ENCODE measurements at places on chromosomes 11 and 22.

GRCh38 chr22:43005106-43005505, 9.8 kb downstream of the PACSIN2 start:
- no peak for DNase-seq

- no peak for DNase-seq
These were observed 33.6 kb downstream of the MACROD1 start for GRCh38 chr11:64132191-64132771.

DNA sequence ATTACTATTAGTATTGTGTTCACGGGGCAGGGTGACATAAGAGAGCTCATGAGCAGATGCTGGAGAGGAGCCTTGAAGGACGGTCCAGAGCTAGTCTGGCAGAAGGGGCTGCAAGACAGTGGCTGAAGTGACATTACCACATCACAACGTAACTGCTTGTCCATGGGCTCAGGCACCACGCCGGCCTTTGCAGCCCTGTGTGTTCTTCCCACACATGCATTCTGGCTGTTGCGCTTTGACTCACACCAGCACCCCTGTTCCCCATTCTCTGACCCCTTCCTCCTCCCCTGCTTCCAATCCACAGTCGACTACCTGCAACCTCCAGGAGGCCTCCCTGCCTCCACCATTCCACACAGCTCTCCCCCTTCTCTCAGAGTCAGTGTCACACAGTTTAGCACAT, 103.3 kb downstream of the ME3 start:
- no peak for DNase-seq

DNA sequence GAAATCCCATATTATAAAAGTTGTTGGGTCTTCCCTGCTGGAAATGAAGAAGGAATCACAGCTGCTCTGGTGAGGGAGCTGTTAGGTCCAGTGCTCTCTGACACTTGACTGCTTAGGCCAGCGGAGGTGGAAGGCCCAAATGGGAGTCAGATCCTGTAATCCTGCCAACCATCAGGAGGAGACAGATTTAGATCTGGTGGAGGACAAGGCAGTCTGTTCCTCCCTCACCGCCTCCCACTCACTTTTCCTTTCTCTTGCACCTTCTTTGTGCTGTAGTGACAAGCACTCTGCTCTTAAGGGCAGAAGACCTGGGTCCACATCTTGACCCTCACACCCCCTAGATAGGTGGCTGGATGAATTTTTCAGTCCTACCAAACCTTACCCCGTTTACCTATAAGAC, 59.7 kb upstream of the CHST1 start:
- DNase-seq: no peak

DNA sequence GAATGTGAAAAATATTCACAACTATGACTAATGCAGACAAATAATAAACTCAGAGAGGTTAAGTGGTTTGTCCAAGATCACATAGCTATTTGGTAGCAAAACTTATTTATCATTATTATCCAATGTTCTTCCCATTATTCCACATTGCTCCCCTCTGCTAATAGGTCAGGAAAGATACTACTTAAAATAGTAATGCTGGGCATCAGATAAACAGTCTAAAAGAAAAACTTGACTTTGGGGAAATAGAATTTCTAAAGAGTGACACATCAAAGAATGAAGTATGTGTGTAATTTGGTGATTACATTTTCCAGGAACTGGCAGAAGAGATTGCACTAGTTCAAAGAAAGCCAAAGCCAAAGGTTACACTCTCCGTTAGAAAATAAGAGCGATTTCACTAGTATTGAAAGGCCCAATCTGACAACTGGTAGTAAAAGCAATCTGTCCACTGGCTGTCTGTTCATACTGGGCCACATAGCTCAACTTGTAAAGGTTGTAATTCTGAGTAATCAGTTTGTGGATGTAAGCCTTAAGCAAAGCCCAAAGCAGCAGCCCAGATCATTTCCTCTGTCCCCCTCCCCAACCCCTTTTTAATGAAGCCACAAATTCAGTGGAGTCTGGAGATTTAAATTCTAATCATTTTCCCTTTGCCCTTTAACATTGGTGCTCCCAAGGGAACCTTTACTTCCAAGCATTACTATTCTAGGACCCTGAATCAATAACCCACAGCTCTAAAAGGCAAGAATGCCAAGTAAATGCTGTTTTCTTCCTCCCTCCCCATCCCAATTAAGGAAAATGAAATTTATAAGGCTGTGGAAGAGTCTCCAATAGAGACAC, 283.5 kb downstream of the TTC28 start:
- DNase-seq: no peak

- DNase-seq: no peak
These were observed 2.0 kb downstream of the FBXO3 start for GRCh38 chr11:33772300-33772699.

DNA sequence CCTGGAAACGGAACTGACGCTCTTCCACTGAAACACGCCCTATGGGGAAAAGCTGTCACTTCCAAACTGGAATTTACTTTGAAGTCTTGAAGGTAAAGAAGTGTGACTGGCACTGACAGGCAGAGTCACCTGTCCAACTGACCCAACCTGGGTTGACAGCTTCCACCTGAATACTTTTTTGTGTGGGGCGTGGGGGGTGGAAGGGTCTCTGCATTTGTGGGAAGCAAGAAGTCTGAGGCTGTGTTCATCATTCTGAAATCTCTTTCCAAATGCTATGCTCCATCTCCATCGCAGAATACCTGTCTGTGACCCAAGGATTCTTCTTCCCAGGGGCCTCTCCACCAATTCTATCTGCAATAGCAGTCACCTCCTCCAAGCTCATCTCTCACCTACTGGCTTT, 7.8 kb downstream of the IFT27 start:
- no peak for DNase-seq

- no peak for DNase-seq
These were observed 13.1 kb downstream of the C11orf96 start for GRCh38 chr11:43955381-43956118.

GRCh38 chr11:294780-295179, 4.5 kb downstream of the IFITM5 start:
- DNase-seq: no peak

GRCh38 chr11:103112364-103112763, 3.1 kb downstream of the DYNC2H1 start:
- no peak for DNase-seq

- no peak for DNase-seq
These were observed 46.6 kb upstream of the TENM4 start for GRCh38 chr11:79487412-79487811.

DNA sequence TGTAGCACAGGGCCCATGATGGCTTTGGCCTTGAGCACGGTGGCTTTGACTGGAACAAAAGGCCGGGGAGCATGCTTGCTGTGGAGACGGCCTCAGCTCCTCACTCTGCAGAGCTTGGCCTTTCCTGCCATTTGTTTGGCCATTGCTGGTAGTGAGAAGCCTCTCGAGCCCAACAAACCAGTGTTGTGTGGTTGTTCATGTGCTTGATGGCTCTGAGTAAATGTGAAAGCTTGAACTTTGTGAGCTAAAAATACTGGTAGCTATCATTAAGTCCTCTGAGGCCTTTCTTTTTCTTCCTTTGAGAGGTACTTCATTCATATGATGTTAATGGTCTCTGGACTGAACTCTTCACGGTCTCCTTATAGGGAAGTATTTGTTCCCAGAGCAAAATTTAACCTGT, 39.6 kb downstream of the NAT10 start:
- DNase-seq: peak; percentile 74

DNA sequence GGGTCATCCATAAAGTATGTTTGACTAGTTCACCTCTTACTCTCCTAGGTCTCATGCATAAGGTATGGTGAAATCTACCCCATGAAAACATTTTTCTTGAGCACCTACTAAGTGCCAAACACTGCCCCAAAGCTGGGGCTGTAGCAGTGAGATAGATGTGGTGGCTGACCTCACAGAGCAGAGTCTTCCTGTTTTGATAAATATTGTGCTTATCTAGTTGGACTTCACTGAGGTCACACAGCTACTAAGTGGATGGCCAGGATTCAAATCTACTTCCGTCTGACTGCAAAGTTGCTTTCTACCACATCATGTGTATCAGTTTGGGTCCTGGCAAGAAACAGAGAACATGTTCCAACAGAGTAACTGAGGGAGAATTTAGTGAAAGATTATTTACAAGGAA, 6.4 kb upstream of the HTATIP2 start:
- DNase-seq: no peak

DNA sequence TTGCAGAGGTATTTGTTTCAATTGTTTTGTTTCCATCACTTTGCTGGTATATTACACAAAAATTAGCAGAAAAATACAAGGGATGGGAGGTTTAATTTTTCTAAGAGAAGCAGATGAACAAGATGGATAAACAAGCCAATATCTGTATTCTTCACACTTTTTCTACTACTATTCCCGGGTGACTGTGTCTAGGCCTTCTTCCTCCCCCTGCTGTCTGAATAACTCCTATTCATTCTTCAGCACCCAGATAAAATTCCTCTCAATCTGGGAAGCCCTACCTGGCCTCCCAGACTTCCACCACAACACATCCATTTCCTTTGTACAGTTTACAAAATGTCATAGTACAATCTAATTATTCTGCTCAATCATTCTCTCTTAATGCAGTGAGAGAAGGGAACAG, 666.6 kb upstream of the TENM4 start:
- DNase-seq: no peak

GRCh38 chr11:109197656-109198055, 224.3 kb upstream of the C11orf87 start:
- DNase-seq: no peak

DNA sequence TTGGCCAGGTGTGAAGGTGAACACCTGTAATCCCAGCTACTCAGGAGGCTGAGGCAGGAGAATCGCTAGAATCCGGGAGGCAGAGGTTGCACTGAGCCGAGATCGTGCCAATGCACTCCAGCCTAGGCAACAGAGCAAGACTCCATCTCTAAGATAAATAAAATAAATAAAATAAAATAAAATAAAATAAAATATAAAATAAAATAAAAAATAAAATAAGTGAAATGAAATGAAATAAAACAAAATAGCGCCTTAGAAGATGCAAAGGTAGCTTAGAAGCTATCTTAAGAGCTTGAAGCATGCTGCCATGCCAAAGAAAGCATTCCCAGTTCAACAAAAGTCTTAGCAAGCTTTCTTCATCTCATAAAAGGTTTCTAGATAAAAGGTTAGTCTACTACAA, 6.9 kb upstream of the APOBEC3C start:
- DNase-seq: no peak

- DNase-seq: no peak
These were observed 46.1 kb downstream of the RASSF10 start for GRCh38 chr11:13055200-13055599.

DNA sequence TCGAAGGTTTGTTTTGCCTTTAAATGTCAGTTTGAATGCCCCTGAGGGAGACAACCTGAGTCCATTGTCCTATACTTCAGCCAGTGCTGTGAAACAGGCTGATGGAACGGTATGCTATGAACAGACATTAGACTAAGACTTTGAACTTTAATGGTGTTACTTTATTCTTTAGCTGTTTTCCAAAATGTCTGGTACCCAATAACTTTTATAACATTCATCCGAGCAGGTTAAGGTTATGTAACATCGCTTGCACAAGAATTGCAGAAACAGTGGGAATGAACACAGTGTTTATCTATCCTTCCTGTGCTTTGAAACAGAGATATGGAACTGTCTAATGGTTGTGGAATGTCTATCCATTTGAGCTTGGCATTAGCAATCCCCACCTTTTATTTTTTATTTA, 12.5 kb upstream of the PTS start:
- no peak for DNase-seq

GRCh38 chr11:96211436-96211835, 131.6 kb downstream of the MAML2 start:
- no peak for DNase-seq
